Left kidney (tissue), 8 donors: ENCODE measurements at places on chromosomes 1 and 21.

DNA sequence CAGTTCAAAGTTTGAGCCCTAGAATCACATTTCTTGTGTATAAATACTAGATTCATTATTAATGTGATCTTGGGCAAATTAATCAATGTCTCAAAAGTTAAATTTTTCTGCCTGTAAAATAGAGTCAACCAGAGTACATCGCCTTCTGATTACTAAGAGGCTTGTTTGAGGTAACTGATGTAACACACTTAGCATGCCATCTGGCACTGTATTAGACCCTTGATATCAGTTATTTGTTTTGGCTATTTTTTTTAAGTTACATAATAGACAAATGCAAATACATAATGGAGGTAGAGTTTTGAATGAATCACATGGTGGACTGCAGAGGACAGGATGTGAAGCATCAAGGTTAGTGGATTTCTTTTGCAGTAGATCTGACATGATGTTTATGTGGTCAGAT, 298.4 kb downstream of the ADGRL2 start:
- DNase-seq: no peak

DNA sequence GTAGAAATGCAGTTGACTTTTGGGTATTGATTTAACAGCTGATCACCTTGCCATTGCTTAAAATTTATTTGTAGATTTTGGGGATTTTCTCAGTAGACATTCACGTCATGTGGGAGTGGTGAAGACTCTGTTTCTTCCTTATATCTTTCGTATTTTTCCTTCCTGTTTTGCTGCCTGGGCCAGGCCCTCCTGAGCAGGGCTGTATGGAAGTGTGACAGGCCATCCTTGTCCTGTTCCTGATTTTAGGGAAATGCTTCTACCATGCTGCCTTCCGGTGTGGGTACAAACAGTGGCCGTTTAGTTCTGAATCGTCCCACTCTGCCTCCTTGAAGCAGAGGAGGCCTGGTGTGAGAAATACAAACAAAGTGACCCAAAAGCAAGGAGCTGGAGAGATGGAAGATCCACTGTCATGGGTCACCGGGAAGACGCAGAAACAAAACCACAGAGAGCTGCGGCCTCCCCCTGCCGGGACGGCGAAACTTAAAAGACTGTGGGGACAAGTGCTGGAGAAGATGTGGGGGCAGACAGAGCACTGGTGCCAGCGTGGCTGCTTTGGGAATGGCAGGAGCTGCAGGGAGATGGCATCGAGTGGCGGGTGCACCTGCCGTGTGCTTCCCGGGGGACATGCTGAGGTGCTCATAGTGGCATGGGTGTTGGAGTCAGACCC, 7.6 kb downstream of the AGPAT3 start:
- DNase-seq: no peak

DNA sequence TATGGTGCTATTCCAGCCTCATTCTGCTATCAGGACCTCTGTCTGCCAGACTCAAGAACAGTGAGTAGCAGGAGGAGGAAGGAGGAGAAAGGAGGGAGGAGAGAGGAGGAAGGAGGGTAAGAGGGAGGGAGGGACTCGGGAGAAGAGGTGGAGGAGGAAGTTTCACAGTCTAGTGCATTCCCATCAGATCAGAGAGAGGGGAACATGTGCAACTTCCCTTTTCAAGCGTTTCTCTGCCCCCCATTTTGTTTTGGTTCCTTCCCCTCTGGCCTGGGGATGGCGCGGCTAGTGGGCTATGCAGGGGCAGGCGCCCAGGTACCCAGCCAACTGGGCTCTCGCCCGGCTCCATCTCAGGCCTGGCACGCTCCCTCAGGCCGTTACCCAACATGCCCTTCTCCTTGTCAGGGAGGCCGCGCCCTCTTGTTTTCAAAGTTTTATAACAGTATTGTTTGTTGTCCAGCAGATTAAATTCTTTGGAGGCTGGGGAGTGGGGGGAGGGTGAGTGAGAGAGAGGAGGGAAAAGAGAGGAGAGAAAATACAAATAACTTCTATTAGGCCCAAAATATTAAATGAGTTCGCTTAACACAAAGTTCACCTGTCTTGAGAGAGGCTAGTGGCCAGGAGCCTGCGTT, 56.0 kb downstream of the CD46 start:
- no peak for DNase-seq

GRCh38 chr1:53430779-53431178, 28.4 kb upstream of the DMRTB1 start:
- no peak for DNase-seq

DNA sequence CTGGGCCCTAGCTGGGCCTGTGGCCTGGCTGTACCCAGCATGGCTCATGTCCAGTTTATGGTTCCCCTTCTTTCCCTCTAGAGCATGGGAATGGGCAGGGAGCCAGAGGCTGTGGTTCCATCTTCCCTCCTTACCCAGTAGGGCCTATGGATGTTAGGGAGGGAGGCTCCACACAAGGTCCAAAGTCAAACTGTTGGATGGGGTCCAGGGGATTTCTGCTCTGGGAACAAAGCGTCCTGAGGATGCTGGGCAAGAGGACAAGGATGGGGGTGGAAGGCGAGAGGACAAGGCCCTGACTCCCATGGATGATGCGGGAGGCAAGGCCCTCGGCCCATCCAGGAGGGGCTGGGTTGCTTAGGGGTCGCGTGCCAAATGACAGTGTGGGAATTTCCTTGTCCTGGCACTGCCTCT, 17.3 kb downstream of the CSF1 start:
- no peak for DNase-seq

DNA sequence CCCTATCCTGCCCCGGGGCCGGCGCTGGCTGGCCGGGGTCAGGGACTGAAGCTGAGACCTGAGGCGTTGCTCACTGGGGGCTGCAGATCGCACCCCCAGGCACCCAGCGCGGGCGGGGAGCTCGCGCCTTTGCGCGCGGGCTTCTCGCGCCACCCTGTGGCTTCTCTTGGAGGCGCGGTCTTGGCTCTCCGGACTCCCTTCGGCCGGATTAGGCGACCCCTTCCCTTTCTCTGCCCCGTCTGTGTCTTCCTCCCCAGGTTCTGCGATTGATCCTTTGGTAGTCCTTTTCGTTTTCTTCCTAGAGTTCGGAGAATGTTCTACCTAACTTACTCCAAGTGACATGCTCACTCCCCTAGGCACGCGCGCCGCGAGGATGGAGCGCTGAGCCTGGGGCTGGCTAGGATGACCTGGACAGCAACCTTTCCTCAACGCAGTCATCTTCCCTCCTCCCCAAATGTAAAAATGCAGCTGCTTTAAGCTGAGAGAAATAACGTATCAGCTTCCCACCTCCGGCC, 495 bp upstream of the NTRK1 start:
- DNase-seq: no peak
